ENCODE measurements at places on chromosomes 2 and 18.

DNA sequence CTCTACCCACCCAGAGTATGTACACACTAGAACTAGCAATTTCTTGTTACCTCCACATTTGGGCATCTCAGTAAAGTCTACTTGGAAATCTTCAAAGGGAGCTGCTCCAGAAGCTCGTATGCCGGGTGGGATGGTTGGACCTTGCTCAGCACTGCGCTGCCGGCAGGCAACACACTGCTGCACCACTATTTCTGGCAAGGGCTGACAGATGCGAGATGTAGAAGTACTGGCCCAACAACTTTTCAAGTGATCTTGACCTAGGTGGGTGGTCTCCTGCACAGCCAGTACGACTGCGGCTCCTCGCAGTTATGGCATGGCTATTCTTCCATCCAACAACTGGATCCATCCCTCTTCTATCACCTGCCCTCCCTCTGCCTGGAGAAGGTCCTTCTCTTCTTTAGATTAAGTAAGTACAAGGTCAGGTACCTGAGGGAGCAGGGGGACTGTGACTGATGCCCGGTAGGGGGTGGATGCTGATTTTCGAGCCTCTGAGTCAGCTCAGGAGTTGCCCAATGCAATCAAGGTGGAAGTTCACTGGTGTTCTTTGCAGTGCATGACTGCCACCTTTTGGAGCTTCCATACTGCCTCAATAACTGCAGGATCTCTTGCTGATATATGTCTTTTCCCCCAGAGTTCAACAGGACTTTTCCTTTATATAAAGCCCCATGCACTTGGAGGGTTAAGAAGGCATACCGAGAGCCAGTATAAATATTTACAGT is 100.4 kb upstream of the SLC1A4 start:
- DNase-seq, result peak; percentile 72

DNA sequence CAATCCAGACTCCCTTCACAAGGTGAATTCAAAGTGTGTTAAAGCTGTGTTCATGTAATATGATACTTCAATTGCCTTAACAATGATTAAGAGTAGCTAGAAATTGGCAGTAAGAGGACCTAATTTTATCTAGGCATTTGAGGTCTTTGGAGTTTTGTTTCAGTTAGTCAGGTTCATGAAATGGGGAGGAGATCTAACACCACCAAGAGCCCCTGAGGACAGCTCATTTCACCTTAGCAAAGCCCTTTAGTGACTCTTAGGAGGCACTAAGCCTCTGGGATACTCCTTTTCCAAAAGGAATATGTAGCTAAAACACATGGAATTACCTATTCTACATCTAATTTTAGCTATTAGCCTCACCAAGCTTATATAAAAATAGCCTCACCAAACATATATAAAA is 716.5 kb upstream of the RAB6C start:
- no peak for DNase-seq

- no peak for DNase-seq
Observed at GRCh38 chr18:55821219-55821618, 233.2 kb upstream of the TCF4 start.

GRCh38 chr2:65353927-65354326 is 78.5 kb downstream of the SPRED2 start:
- no peak for DNase-seq

- DNase-seq, result no peak
Observed at GRCh38 chr2:14303366-14304115, 329.0 kb upstream of the LRATD1 start.

- DNase-seq, result no peak
Observed at GRCh38 chr2:209694748-209695147, 76.9 kb upstream of the UNC80 start.

DNA sequence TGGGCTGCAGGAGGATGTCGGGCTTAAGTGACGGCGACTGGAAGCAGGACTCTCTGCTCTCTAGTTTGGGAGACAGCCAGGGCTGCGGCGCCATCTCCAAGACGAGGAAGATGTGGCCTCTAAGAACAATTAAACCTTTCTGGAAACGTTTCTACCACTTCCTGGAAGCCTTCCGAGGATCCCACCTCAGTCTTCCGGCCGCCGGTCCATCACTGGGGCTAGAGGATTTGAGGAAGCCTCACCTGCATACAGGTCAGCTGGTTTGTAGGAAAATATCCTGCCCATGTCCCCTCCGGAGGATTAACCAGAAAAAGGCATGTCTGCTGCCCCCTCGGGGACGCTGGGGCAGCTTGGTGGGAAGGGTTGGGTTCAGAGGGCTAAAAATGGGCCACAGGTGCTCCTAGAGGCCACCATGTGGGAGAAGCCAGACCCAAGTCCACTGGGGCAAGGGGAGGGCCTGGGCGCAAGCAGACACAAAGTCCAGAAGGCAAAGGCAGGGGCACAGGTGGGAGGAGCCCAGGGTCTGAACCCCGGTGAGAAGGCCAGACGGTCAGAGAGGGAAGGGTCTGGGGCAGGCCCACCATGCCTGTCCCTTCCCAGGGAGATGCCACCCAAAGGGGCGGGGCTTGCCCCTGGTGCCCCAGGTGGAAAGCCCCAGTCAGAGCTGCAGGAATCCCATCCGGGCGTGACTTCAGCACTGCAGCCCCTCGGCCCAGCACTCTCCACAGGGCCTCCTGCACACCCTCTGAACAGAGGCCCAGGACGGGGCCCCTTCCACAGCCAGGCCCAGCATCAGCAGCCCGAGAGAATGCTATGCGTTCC is 82.2 kb upstream of the ID2 start:
- DNase-seq, result no peak

- peak; percentile 34 for DNase-seq
Observed at GRCh38 chr18:22930089-22930713, 2.9 kb upstream of the RBBP8 start.

- no peak for DNase-seq
Observed at GRCh38 chr2:95012881-95013550, 12.5 kb upstream of the MAL start.

DNA sequence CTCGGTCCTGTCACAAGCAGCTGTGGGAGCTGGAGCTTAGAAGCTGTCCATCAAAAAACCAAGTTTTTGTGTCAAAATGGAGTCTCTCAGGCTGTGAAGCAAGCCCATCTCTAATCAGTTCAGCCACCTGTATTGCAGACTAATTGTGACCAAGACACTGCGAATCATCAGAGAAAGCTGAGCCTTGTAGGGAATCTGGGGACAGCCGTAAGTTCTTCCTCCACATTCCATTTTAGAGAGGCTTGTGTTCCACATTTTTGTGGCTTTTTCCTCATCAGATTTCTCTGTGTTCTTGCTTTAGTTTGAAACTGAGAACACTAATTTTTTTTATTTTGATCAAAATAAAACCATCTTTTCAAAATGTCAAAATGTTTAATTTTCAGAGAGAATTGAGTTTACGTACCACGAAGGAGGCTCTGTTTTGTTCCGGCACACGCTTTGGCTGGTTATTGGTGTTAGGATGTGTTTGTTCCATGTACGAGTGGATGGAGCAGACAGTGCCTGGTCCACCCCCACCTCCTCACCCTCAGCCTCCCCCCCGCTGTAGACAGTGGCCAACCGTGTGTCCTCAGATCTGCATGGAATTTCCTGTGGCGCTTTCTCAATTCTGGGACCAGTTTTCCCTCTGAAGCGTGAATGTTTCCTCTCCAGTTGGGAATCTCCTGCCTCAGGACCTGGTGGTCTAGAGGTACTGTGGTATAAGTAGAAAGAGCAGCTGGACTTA is 140.8 kb downstream of the AGAP1 start:
- DNase-seq, result no peak

DNA sequence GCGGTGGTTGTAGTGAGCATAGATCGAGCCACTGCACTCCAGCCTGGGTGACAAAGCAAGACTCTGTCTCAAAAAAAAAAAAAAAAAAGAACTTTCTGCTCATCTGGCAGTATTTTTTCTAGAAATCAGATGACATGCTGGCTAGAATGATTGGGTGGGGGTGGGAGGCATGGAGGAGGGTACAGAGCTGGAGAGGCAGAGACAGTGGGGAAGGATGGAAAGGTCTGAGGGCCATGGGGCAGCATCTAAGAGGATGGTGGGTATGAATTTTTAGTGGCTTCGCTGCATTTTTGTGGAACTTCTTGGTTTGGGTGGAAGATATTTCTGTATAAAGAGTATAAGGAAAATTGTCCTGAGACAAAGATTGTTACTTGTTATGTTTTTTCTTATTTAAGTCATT is 23.3 kb downstream of the ARMC9 start:
- no peak for DNase-seq

DNA sequence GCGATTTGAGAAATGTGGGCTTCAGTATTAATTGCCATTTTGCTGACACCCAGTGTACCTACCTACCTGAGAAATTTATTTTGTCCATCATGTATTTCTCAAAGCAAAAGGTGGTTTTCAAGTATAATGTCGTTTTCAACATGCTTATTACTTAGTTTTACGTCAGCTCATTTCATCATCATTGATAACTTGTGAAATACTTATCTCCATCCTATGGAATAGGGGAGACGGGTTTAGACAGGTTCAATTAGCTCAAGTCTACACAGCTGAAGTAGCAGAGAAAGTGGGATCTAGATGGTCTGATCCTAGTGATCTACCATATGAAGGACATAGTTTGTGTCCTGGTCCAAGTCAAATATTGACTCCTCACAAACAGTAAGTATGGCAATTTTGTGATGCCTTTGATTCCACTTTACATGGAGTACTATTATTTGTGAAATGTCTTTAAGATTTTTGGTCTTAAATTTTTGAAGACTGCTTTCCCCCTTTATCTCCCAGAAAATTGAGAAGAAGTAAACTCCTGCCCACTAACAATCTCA is 45.1 kb downstream of the VAPA start:
- no peak for DNase-seq

DNA sequence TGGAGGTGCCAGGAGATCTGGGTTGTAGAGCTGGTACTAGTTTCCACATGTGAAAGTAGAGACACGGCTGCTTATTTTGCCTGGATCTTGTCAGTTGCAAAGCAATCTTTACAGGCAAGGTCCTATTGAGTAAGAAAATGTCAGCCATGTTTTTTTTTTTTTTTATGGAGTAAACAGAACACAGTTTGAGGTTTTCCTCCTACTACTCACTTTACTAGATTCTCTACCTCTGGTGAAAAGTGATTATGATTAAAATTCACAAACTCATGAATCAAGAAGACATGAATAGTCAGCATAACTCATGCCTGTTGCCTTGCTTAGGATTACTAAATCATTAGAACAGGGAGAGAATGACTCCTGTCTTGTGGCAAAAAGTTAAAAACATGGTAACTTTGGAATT is 70.1 kb upstream of the PNPT1 start:
- no peak for DNase-seq

GRCh38 chr18:52190631-52191030 is 149.4 kb upstream of the DCC start:
- no peak for DNase-seq

DNA sequence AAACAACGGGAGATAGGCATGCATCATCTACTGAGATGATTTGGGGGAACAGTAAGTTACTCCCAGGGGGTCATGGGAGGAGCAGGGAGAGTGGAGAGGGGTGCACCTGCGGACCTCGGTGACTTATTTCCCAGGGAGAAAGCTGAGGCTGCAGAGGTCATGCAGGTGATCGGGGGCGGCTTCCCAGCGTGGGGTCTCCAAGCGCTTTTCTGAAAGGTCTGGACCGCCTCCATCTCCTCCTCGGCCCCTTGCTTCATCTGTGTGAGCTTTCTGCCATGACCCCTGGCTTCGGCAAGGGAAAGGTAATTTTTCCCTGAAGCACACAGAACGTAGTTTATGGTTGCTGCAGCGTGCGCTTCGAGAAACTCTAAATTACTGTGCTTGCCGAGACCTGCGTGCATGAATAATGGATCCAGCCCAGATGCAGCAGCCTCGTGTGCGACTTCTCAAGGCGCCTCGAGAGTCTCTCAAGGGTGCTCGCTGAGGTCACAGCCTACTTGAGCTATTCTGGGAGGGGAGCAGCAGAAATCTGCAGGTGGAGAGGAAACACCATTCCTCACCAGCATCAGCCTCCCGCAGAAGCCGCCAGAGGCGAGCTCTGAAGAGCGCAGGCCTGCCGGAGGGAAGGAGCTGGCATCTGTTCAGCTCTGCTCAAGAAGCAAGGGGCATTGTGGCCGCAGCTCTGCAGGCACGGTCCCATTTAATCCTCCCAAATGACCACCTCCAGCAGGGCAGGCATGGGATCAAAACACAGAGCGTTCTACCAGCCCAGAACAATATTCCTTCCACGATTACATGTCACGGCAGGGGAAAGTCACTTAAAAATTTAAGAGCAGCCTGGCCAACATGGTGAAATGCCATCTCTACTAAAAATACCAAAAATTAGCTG is 308.4 kb upstream of the MYT1L start:
- no peak for DNase-seq

DNA sequence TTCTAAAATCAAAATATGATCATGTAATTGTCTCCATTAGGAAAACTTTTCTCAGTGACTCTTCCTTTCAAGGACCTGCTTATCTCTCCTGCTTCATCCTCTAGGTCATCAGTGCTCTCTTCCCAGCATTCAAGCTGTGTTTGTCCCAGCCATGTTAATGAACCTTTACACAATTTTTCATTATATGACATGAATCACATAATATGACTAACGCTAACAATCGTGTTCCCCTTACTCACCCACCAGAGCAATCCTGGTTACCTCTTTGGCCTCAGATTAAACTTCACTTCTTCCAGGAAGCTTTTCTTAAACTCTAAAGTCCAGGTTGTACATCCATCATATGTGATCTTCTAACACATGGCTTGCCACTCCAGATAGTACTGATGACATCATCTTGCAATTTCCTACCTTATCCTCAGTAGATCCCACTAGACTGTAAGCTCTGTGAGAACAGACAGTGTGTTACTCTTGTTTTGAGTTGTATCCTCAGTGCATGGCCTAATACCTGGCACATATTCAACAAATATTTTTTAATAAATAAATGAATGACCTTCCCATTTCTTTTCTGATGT is 882.9 kb upstream of the ZEB2 start:
- no peak for DNase-seq

- DNase-seq, result no peak
Observed at GRCh38 chr2:58039170-58039611, 7.4 kb upstream of the VRK2 start.

GRCh38 chr2:236718207-236718992 is 148.8 kb downstream of the ACKR3 start:
- no peak for DNase-seq

DNA sequence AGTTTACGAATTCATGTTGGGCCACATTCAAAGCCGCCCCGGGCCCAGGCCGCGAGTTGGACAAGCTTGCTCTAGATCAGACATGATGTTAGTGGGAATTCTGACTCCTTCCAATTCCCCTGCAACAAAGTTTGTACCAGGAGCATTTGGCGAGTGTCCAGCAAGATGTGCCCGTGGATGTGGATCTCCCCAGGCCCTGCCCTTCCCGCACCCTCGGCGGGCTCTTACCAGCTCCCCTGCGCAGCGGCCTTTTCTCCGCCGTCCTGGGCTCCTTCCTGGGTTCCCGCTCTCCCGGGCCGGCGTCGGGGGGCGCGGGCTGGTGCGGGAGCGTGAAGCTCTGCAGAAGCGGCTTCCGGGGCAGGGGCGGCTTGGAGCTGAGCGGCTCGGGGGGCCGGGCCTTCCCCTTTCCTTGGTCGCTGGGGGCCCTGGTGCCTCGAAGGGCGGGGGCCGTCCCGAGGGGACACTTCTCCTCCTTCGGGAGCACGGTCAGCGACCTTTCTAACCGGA is 90.8 kb upstream of the MGAT4A start:
- no peak for DNase-seq

GRCh38 chr2:166625670-166626069 is 131.6 kb upstream of the SCN7A start:
- no peak for DNase-seq

GRCh38 chr18:34985963-34986362 is 55.2 kb upstream of the MAPRE2 start:
- no peak for DNase-seq

- no peak for DNase-seq
Observed at GRCh38 chr2:40564184-40564583, 112.3 kb upstream of the SLC8A1 start.

All from HTR-8/SVneo (cell line).